ENCODE measurements at places on chromosomes 13 and 19.

GRCh38 chr13:99725644-99726043, 224.4 kb downstream of the TM9SF2 start:
- DNase-seq = no peak

DNA sequence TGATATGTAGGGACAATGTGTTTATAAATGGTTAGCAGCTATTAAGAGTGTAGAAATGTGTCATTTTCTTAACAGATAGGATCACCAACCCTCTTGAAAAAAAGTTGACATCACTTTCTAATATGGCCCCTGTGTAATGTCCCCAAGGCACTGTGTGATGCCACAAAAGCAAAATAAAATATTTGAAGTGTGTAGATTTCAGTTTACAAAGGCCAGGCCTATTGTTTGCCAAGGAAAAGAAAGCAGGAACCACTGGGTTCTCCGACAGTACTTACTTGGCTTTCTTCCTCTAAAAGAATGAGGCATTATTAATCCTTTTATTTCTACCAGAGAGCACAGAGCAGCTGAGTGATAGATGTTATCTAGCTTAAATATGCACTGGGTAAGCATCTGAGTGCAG, 10.5 kb upstream of the GJA3 start:
- no peak for DNase-seq

DNA sequence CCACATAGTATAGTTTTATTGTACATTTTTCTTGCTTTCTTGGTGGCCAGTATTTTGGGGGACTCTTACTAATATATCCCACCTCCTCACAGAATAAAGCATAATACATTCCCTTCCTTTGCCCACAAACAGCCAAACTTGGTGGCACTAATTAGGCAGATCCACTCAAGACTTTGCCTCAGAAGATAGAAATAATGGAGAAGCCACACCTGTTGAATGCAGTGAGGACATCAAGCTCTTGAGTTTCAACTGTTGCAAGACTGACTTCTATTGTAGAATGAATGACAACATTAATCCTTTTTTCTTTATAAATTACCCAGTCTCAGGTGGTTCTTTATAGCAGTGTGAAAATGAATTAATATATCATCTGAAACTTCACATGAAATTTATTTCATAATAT, 1183.6 kb upstream of the ATXN8OS start:
- DNase-seq = no peak

DNA sequence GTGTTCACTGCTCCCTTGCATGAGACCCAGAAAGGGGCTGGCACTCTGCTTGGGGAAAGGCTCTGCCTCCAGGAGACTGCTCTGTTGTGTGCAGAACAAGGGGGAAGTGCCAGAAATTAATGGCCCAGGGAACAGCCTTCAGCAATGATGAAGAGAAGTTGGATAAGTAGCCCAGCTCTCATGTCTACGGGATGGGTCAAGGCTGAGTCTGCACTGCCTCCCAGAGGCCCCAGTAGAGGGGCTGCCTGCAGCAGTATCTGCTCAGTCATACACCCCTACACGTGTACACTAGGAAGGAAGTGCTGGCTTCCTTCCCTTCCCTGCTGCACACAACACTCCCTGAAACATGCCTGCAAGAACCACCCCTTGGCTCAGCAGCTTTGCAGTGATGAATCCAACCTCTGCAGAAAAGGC, 54.6 kb upstream of the URI1 start:
- peak; percentile 50 for DNase-seq

DNA sequence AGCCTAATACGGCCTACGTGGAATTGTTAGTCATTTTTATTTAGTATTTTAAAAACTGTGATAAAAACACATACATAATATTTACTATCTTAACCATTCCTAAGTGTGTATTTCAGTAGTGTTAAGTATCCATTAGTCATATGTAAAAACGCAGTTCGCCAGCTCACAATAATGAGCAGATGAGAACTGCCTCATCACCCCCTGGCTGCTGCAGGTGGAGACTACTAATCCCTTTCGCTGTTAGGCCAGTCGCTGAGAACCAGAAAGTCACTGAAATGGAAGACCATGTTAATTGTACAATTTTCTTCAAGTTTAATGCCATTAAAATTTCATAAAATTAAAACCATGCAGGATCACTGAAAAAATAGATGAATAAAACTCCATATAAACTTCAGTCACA, 1.6 kb downstream of the ESD start:
- no peak for DNase-seq

DNA sequence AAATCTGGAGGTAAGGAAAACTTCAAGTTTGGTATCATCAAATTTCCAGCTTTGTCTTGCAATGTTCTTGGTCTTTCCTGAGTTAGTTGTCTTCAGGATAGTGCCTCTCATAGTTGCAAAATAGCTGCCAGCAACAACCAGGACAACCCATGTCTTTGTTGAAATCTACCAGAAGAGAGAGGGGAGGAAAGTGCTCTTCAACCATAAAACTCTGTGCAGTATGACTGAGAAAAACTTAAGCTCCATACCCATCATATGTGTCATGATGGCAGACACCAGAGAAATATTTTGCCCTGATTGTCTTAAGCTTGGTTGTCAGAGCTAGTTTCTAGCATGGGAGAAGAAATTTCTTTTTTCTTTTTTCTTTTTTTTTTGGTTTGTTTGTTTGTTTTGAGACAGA, 103.3 kb downstream of the SPRY2 start:
- no peak for DNase-seq
